H1 (cell line): ENCODE measurements at places on chromosomes 7 and 10. TPM values are rescaled to one million over a fixed set of nuclear protein-coding genes. Genes with fewer than 3 reads are reported as not detected.

DNA sequence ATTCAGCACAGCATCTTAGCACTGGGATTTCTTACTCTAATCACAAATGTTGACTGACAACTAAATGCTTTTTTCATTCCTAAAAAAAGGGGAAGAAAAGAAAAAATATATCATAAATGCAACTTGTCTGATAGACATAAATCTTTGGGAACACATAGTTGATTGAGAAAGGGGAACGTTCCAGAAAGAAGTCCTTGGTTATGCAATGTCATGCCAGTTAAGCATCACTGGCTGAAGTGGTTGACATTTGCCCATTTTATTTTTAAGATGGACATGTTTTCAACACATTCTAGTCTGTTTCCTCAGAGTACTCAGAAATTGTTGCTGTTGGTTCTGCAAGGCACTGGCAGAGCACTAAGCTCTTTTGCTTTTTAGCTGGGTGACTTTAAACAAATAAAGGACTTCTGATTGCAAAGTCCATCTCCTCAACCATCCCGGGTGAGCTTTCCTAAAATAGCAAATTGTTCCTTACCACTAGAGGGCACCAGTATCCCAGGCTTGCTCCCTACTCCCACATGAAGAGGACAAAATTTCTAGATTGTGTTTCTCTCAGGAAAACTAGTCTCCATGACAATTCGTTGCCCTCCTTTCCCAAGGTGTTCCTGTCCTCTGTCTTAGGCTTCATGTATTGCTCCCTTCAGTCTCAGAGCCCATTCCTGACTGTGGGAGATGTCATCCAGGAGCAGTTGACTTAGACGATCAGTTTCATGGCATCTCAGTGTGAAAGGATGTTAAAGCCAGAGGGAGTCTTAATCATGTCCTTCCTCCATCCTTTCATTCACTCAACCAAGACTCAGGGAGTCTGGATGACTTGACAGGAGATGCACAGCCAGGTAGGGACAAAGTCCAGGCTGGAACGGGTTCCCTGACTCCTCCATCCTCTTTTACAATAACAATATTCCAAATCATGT lies 23.9 kb downstream of the OPALIN start:
- peak; percentile 50 for DNase-seq

DNA sequence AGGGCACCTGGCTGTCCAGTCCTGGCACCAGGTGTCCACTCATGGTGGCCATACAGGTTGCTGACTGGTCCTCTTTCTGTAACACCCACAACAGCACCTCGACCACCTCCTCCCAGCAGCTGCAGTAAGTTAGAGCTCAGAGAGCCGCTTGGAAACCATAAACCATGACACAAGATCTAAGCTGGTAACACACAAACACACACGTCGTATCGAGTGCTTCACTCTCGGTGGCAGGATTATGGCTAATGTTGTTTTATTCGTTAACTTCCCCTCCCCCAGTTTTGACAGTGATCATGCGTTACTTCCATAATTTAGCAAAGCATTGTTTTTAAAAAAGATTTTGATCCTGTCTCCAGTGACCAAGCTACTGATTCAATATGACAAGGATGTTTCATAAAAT lies 59.7 kb downstream of the CAMK2B start:
- no peak for DNase-seq

GRCh38 chr10:113239566-113240350 lies 289.7 kb downstream of the TCF7L2 start:
- DNase-seq: no peak

GRCh38 chr10:30357075-30357801 lies 8.2 kb upstream of the MTPAP start:
- no peak for DNase-seq

DNA sequence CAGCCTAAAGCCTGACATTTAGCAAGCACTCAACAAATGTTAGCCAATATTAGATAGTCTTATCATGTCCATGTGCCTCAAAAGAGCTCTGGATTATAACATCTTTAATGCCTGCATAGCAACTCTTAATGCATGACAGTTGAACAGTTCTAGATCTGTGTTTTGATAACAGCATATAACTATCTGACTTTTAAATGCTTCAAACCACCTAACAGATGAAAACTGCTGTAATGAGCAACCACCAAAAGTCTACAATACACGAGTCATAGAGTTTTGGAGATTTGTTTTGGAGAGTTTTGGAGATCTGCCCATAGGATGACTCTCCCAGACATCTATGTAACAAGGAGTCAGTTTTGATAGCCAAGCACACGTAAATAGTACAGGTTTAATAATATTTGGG lies 227.3 kb downstream of the TWIST1 start:
- no peak for DNase-seq

DNA sequence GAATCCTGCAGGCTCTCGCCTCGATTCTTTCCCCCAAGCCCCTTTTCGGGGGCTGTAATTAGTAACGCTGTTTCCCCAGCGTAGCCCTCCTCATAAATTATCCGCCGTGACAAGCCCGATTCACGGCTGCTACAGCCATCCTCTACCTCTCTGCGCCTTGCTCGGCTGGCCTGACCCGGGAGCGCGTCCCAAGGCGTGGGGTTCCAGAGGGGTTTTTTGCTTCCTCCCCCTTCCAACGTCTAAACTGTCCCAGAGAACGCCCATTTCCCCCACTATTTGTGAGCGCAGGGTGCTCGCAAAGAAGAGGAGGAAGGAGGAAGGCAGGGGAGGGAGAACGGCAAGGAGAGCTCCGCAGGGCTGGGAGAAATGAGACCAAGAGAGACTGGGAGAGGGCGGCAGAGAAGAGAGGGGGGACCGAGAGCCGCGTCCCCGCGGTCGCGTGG lies 880 bp downstream of the HOXA5 start:
- no peak for DNase-seq

GRCh38 chr10:73225518-73225917 lies 21.5 kb downstream of the DNAJC9 start:
- no peak for DNase-seq

DNA sequence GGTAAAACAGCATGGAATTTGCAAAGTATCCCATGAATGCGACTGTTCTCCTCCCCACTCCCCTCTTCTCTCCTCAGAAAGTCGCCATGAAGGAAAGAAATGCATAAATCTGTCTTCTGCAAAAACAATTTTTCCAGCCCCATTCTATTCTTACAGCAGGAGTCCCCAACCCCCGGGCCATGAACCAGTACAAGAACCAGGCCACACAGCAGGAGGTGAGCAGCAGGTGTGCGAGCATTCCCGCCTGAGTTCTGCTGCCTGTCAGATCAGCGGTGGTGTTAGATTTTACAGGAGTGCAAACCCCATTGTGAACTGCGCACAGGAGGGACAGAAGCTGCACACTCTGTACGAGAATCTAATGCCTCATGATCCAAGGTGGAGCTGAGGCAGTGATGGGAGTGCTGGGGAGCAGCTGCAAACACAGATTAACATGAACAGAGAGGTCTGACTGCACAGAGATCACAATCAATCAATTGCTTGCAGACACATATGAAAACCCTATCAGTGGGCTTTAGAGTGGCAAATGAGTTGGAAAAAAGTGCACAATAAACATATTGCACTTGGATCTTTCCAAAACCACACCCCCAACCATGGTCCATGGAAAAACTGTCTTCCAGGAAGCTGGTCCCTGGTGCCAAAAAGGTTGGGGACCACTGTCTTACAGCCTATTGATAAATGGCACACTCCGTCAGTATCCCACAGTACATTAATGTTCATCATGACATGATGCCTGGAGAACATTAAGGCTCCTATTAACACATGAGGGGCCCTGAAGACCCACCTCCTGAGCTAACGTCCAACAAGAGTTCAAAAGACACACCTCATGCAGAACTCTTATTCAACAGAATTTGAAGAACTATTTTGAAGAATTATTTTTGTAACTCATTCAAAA lies 205.0 kb downstream of the PTPRN2 start:
- no peak for DNase-seq

DNA sequence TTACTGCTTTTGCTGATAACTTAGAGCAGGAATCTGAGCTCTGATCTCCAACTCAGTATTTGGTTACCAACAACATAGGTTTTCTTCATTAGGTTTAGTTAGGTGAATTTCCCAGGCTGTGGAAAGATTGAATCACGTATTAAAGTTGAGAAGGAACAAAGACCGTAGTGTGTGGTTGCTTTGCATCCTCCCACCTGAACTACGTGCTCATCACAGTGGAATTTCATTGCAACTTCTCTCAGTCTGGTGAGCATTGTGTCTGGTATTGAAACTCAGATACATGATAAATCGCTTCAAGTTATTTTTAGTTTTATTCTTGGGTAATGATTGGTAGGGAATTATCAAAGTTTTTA lies 139.4 kb upstream of the AKR1E2 start:
- DNase-seq: no peak

DNA sequence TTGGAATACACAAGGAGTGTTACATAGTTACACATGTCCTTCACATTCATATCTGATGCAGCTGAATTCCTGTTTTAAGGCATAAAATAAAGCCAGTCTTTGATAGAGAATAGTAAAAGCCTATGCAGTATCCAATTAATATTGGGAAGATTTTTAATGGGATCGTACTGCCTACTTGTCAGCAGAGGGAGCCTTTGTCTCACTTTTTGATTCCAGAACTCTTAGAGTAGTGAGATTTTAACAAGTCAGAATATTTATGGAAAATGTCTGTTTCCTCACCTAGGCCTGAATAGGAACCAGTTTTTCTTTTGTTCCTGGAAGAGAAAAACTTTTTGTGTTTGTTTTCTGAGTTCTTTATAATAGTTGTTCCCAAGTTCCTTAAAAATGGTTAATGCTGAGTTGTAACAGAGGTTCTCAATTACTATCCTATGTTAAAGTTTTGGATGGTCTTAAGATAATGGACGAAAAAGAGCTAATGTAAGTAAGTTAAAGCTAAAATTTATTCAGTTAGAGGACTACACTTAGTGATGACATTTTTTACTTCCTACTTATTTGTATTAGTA lies 114.0 kb downstream of the BBS9 start:
- no peak for DNase-seq

- DNase-seq: no peak
Measured at GRCh38 chr10:21340331-21340730, 185.2 kb downstream of the SKIDA1 start.

- DNase-seq: no peak
Measured at GRCh38 chr7:87129848-87130247, 22.4 kb upstream of the DMTF1 start.

DNA sequence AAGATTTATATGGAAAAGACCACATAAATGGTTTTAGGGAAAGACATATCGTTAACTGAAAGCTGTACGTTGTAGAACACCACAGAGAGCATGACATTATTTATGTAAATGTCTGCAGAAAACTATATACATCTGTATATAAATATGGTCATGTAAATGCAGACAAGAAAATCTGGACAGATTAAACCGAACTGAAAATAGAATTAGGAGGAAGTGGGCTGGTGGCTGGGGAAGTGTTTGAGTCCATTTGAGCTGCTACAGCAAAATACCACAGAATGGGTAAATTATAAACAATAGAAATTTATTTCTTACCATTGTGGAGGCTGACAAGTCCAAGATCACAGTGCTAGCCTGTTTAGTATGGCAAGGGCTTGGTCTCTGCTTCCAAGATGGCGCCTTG lies 56.3 kb upstream of the USP6NL start:
- DNase-seq: no peak

- no peak for DNase-seq
Measured at GRCh38 chr10:115164220-115164619, 71.1 kb downstream of the ATRNL1 start.

DNA sequence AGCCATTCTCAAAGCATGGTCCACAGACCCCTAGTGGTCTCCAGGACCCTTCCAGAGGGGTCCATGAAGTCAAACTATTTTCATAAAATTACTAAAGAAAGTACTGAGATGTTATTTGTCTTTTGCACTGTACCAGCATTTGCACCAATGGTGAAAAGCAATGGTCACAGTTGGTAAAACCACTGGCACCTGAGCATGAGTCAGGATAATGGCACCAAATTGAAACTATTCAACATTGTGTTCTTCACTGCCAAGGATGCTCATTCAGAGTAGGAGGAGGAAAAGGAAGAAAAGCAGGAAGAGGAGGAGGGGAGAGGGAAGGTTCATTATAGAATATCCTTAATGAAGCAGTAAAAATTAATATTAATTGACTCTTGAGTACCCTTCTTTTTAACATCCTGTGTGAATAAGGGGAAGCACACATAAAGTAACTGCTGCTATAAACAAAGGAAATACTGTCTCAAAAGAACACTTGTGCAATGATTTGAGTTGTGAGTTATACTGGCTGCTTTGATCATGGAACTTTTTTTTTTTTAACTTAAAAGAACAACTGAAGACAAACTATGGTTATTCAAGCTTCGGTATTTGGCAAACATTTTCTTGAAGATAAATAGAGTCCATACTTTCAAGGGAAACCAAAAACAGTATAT lies 60.2 kb downstream of the MPP7 start:
- no peak for DNase-seq

DNA sequence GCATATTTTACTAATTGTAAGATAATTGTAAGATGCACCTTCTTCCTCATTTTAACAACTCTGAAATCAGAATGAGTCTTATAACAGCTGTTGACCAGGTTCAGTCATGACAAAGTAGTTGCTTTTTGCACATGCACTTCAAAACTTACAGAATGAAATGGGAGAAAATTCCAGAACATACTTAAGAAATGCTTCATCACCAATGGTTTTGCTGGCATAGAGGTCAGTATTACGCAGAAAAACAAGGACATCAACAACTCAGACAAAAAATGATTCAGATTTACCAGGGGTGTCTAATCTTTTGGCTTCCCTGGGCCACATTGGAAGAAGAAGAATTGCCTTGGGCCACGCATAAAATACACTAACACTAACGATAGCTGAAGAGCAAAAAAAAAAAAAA lies 13.3 kb downstream of the COL28A1 start:
- no peak for DNase-seq

DNA sequence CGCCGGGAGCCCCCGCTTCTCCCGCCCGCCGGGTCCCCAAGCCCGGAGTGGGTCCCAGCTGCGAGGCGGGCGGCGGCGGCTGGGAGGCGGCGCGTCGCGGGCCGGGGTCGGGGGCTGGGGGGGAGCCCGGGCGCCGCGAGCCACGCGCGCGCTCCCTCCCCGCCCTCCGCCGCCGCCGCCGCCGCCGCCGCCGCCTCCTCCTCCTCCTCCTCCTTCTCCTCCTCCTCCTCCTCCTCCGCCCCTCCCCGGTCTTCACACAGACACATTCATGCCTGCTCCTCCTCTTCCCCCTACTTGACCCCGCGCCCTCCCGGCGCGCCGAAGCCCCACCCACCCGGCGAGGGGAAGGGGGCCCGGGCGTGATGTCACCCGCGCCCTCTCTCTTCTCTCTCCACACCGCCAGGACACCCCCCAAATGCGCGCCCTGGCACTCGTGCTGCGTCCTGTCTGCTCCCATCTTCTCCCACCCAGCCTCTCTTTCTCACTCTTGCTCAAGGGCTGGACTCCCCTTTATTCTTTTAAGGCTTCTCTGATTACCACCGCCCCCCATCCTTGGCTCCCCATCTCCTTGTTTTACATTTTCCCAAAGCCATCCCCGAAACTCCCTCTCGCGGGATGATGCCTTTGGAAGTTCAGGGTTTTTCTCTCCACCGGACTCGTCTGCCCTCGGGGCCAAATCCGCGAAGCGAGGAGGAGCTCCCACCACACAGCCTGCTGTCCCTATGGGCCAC lies 967 bp upstream of the GLI3 start:
- DNase-seq: peak; percentile 81

The CFTR gene
- 1.2 and 1.7 TPM in 2 replicates for total RNA-seq

The HTRA1 gene
- 15.8 and 16.5 TPM in 2 replicates for total RNA-seq

The PTPN20 gene
- not detected in 2 replicates for total RNA-seq

The NPTX2 gene
- total RNA-seq: 14.0 and 18.4 TPM in 2 replicates

The NANOS1 gene
- total RNA-seq: 3.1 and 5.4 TPM in 2 replicates

The LLCFC1 gene
- total RNA-seq: not detected in 2 replicates

The AKR1C4 gene
- not detected in 2 replicates for total RNA-seq

The GPER1 gene
- total RNA-seq: 0.24 and 0.52 TPM in 2 replicates

The GNGT1 gene
- 0.21 and 0.26 TPM in 2 replicates for total RNA-seq
